ENCODE measurements at places on chromosomes 7 and 10.

- DNase-seq, result no peak
Observed at GRCh38 chr10:80553436-80553835, 15.7 kb downstream of the SH2D4B start.

GRCh38 chr10:44703241-44704155 lies 207.6 kb upstream of the TMEM72 start:
- no peak for DNase-seq

GRCh38 chr10:66917104-66917503 lies 8.7 kb upstream of the LRRTM3 start:
- no peak for DNase-seq

- DNase-seq, result no peak
Observed at GRCh38 chr7:42972699-42973500, 40.7 kb downstream of the MRPL32 start.

GRCh38 chr7:80637454-80637853 lies 988 bp upstream of the CD36 start:
- DNase-seq, result no peak

- no peak for DNase-seq
Observed at GRCh38 chr7:12653518-12653917, 33.9 kb upstream of the ARL4A start.

DNA sequence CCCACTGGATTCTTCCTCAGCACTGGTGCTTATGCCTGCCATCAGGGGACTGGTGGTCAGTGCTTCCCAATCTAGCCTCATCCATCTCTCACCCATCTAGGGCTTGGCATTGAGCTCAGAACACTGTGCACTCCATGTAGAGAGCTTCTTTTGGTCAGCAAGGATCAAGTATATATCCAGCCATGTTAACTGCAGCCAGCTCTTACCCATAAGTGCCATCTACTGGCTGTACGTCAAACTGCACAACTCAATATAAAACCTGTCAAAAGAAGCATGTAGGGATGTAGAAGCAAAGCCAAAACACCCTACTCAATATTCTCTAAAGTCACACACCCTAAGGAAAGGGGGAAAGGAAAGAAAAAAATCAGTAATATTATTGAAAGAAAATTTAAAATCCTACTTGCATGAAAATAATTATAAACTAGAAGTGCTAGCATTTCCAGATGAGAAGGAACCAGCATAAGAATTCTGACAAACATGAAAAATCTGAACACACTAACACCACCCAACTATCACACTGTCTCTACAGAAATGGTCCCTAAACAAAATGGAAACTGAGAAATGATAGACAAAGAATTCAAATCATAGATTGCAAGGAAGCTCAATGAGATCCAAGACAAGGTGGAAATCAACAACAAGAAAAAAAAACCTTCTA lies 531.1 kb upstream of the STEAP1 start:
- DNase-seq, result peak; percentile 52

DNA sequence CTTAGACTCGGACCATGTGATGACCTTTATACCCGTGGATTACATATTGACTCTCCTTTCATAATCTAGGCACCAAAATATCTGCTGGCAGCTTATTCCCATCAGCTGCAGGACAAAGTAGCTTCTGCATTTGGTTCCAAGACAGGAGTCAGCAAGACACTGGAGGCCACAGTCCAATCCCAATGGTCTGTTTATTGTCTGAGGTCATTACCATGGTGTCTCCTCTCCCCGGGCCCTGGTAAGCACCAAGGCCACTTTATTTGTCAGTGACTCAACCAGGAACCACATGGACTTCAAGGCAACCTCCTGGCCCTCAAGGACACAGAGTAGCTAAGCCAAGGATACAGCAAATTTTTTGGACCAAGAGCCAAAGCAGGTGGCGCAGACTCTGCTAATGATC lies 36.1 kb downstream of the KCNMA1 start:
- DNase-seq, result no peak

DNA sequence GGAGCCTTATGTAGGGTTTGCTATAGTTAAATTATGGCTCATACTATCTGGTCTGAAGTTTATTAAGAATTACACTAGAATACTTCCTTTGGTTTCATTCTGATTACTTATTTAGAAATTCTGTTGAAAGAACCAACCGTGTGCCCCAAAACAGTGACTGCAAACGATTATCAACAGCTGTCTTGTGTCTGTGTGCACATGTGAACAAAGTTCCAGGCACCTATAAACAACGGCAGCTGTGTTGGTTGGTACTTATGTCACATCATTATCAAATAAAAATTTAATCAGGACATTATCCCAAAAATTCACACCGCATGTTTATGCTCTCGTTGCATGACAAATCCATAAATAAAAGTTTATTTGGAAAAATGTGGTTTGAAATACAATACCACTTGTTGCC lies 80.6 kb downstream of the USP6NL start:
- DNase-seq, result no peak

DNA sequence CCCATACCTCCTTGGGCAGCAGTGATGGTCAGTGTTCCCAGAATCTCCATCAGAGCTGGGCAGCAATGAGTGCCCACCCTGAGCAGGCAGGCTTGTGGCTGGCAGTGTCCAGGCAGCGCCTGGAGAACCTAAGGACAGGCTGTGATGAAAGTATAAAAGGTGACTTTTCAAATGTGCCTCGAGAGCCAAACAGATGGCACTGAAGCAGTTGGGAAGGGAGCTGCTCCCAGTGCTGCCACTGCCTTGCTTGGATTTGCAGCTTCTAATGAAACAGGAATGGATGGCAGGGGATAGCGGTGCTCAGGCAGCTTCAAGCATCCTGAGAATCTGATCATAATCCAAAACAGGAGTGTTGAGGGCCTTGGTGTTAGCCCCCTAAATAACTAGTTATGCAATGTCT lies 179.8 kb upstream of the AOAH start:
- DNase-seq, result no peak

GRCh38 chr7:148838905-148839304 lies 45.2 kb downstream of the EZH2 start:
- DNase-seq, result no peak

DNA sequence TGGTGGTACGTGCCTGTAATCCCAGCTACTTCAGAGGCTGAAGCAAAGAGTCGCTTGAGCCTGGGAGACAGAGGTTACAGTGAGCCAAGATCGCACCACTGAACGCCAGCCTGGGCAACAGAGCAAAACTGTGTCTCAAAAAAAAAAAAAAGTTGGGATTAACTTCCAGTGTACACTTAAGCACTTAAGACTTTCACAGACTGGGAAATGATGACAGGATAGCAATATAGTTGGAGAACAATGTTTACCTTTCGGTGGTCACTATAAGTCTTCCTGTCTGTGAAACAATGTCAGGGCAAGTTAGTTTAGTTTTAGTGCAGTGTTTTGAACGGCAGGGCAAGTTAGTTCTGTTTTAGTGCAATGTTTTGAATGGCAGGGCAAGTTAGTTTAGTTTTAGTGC lies 130.2 kb downstream of the TPST1 start:
- no peak for DNase-seq

GRCh38 chr7:24337180-24337579 lies 53.2 kb downstream of the NPY start:
- no peak for DNase-seq

- no peak for DNase-seq
Observed at GRCh38 chr7:16626388-16626787, 19.2 kb downstream of the ANKMY2 start.

DNA sequence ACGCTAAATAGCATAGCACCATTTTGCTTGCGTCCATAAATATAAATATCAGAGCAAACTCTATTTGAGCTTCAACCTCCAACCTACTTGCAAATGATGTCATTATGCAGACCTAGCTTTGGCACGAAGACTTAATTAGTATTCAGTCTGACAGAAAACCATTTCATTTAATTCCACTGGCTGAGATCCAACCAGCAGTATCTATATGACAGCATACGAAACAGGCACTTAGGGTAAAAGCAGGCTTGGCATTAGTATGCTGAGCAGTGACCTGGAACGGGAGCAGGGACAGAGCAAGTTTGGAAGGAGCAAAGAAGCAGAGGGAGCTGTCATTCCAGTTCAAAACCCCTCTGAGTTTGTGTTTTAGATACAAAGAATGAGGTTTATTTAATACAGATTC lies 312.5 kb upstream of the CHRM2 start:
- DNase-seq, result peak; percentile 97

GRCh38 chr7:35424869-35425495 lies 171.1 kb upstream of the TBX20 start:
- DNase-seq, result peak; percentile 11

- DNase-seq, result no peak
Observed at GRCh38 chr7:1825897-1826741, 156.0 kb downstream of the ELFN1 start.

DNA sequence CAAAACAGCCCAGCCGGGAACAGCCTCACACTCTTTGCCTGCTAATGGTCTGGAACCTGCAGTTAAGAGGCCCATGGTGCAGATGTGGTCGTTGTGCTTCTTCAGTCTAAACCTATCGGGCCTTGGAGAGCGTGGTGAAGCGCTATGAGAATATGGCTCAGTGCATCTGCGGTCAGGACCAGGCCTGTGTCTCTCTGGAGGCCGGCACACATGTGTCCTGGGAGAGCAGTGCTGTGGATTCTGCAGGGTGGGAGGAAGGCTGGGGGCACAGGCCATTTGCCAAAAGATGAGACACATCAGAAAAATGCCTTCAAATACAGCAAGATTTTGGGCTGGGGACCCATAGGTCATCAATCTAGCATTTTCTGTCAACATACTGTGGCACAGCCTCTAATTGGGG lies 231.5 kb upstream of the GLI3 start:
- no peak for DNase-seq

GRCh38 chr7:108450160-108450559 lies 6.1 kb downstream of the NRCAM start:
- no peak for DNase-seq

- DNase-seq, result no peak
Observed at GRCh38 chr10:100970914-100971811, 1.9 kb downstream of the SEMA4G start.

GRCh38 chr10:79070606-79071395 lies 2.0 kb downstream of the ZMIZ1 start:
- DNase-seq, result no peak

DNA sequence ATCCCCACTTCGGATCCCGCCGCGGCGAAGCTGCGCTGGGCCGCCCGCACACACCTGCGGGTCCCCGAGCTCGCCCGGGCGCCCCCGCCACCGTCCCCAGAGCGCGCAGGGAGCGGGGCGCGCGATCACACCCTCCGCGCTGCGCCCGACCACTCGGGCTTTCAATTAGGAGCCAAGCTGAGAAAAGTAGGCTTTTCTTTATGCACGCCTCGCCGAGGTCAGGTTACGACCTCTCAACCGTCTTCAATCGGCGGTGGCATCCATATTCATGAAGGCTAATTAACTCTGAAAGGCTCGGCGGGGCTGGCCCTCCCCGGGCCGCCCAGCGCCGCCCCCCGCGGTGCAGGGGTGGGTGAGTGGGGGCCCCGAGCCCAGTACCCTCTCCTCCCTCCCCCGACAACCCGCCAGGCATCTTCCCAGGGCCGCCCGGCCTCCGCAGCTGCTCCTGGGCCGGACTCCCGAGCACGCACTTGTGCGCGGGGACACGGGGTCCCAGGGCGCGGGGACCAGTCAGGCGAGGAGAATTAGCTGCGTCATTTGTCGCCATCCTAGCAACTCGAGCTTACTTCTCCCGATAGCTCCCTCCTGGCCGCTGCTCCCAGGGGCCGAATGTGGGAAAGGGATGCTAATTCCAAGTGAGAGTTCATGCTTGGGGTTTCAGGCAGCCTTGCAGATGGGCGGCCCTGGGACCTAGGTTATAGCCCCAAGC lies 155.5 kb upstream of the LYZL2 start:
- DNase-seq, result peak; percentile 7

GRCh38 chr7:29469976-29470557 lies 93.6 kb upstream of the PRR15 start:
- no peak for DNase-seq

DNA sequence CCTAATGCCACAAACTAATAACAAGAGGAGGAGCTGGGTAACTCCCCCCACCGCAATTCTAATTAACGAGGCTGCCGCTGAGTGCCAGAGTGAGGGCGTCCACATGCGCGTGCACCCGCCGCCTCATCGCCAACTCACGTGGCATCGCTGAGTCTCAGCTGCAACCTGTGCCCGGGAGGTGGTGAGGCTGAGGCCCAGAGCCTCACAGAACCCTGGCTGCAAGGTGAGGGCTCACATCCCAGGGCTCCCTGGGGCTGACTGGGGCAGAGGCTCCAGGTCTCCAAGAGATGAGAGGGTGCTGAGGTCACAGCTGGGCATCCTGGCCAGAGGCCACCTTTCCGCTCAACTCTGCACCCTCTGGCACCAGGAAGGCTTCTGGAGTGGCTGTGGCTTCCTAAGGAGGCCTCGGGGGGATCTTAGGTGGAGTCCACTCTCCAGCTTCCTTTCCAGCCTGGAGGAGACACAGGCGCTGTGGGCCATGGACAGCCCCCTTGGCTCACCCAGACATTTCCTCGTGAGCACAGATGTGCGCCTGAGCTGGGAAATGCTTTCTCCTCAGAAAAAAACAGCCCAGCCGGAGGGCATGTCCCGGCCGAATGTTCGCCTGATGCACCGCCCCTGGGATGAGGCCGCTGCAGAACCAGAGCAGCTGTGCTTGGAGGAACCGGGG lies 242.6 kb downstream of the MAD1L1 start:
- no peak for DNase-seq

- DNase-seq, result peak; percentile 42
Observed at GRCh38 chr10:118818621-118819221, 64.0 kb upstream of the CACUL1 start.

DNA sequence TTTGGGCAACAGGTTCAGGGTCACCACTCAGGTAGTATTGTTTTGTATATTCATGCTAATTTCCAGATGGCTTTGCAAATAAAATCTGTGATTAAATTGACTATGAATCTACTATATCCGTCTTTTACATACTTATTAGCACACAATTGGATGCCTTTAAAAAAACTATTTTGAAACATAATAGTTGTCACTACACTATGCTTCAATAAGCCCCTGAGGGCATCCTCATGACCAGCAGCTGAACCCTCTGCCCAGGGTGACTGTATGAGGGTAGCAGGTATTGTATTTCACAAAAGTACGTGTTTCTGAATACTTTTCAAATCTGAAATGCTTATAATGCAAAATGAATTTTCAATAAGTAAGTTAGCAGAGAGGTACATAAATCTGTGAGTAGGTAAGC lies 97.3 kb downstream of the DNAH11 start:
- DNase-seq, result no peak

DNA sequence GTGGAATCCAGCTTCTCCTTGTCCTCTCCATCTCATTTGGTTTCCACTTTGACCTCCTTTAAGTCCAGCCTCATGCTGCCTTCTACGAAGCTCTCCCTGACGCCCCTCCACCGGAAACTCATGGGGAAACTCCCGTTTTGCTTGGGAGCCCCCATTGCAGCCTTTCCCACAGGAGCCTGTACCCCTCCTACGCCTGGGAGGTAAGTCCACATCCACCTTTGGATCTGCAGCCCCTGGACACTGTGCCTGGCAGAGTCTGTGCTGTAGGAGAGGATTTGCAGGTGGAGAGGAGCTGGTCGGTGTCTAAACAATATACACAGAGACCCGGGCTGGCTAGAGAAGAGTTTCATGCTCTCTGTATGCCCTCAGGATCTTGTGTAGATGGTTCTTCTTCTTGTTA lies 296.1 kb downstream of the GLRX3 start:
- DNase-seq, result no peak

DNA sequence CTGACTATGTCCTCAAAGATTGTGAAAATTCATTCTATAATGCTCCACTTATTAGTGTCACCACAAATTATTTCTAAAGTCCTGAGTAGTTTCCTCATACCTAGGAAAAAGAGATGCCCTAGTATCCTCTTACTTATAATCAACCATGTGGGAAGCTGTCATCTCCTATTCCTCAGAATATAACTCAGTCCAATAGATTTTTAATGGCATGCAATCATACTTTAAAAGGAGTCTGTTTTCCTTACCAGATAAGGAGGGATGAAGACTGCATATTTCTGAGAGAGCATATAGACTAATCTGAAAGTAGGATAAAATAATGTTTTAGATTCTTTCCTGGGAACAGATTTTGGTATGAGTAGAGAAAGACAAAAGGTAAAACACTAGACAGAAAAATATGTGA lies 727.7 kb upstream of the GRM3 start:
- DNase-seq, result no peak

All from NCI-H2081 treated with DMSO at 0.1 percent for 48 hours (cell line).